ENCODE measurements at places on chromosomes 5 and 9. TPM values are rescaled to one million over a fixed set of nuclear protein-coding genes. Genes with fewer than 3 reads are reported as not detected.

Gene NEUROG1
- not detected for polyA plus RNA-seq

Gene PCDHGB7
- polyA plus RNA-seq, result 8.6 TPM

Gene SLC45A2
- 0.18 TPM for polyA plus RNA-seq

DNA sequence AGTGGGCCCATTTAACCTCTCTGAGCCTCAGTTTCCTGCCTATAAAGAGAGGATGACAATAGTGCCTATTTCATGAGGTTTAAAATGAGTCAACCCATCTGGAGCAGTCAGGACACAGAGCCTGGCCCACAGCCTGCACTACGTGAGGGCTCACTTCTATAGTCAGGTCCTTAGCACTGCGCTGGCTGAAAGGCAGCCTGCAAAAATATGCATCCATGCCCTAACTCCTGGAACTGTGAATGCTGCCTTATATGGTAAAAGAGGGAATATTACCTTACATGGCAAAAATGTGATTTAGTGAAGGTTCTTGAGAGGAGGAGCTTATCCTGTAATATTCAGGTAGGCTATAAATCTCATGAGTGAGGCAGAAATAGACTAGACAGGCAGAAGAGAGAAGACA, 98.5 kb downstream of the GABBR2 start:
- no peak for DNase-seq

DNA sequence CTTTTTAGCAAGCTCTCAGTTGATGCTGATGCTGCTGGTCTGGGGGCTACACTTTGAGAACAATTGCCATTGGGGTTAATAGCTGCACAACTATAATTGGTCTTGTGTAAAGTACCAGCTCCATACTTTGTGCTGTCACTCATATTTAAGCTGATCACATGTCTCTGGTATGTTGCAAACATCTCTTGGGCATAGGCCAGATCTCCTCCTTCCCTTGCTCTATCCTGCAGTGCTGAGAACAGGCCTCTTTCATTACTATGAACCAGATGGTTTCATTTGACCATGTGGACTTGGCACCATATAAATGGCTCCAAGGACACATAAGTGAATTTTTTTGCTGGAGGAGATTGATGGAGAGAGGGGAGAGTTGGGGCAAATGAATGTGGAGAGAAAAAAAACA, 48.4 kb downstream of the DMRT2 start:
- DNase-seq, result no peak

GRCh38 chr9:111276431-111277128, 53.4 kb downstream of the OR2K2 start:
- DNase-seq, result no peak

DNA sequence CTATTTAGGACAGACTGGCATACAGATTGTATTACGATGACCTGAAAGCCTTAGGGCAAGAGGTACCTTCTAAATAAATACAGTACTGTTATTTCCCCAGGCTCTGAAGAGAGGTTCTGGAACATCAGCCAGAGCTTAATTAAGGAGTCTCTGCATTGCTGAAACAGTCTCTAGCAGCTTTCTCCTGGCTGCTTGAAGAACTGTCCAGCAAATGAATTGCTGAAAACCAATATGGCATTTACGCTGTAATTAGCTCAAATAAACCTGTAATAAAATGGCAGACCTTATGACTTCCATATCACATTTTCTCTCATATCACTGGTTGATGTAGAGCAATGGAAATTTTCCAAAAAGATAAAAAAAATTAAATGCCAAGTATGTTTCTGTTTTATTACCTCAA, 636.3 kb downstream of the GABRG2 start:
- no peak for DNase-seq

GRCh38 chr9:130288393-130288792, 22.8 kb downstream of the HMCN2 start:
- no peak for DNase-seq

DNA sequence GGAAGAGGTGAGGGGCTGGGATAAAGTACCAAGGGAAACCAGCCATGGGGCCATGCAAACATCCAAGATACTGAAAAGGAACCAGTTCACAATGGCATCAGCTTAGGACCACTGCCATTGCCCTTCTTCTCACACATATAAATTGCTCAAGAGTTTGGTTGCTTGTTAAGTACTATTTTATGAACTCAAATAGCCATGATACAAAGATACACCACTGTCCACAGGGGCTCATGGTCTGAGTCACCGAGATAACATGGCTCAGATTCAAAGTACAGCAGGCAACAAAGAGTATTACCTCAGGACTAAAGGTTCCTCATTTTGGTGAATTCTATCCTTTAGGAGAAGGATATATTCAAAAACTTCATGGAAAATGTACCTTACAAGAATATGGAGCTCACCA, 55.6 kb downstream of the FANCC start:
- no peak for DNase-seq

- DNase-seq, result no peak
Observed at GRCh38 chr9:88874391-88874790, 116.9 kb upstream of the S1PR3 start.

DNA sequence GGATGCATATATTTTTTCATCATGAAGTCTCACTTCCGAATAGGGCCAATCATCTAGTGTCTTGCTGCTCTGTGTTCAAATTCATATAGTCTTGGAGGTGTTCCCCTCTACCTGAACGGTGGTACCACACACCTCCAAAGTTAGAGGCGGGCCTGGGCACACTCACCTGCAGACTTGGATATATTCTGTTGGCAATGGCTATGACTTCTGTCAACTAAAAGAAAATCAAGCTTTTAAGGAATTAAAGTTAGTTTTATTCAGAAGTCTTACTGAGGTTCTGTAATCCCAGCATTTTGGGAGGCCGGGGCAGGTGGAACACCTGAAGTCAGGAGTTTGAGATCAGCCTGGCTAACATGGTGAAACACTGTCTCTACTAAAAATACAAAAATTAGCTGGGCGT, 2.6 kb upstream of the NIPAL4 start:
- DNase-seq, result no peak

DNA sequence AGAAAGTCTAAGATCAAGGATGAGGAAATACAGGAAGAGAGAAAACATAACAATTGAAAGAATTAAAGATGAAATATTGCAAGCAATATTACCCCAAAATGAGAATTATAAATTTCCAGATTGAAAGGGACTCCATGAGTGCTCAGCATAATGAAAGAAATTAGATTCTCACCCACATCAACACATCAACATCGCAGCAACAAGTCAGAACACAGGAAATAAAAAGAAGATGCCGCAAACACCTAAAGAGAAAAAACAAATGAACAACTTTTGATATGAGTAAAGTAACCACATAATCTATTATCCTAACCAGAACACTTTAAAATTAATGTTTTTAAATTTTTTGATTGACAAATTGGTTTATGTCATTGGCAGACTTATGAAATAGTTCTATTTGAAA, 318.3 kb upstream of the PTGER4 start:
- no peak for DNase-seq

DNA sequence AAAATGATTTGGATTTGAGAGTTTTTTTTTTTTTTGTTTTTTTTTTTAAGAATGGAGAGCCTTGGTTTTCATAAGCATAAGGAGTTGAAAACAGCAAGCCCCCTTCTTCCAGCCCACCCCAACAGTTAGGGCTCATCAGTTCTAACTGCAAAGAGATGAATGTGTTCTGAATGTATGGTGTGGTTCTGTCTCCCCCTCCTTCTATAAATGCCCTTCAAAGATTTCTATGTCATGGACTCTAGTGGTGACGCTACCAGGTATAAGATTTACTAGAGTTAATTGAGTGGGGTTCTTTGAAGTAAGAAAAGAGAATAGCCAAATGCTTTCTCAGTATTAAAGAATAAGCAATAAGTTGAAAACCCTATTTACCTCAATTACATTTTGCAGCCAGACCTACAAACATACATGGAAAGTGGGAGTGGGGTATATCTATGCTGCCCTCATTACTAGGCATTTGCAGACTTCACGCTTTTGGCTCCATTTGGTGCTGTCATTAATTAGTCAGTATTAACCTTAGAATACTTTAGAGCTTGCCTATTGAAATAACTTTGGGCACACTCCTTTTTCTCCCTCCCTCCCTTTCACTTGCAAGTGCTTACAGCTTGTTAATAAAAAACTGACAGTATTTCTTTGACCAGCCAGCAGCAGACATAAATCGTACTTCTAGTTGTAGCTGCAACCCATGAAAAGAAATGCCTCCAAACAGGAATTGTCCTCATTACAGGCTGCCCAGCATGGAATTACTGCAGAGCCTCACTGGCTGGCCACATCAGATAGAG, 667.2 kb upstream of the ZNF608 start:
- DNase-seq, result no peak

DNA sequence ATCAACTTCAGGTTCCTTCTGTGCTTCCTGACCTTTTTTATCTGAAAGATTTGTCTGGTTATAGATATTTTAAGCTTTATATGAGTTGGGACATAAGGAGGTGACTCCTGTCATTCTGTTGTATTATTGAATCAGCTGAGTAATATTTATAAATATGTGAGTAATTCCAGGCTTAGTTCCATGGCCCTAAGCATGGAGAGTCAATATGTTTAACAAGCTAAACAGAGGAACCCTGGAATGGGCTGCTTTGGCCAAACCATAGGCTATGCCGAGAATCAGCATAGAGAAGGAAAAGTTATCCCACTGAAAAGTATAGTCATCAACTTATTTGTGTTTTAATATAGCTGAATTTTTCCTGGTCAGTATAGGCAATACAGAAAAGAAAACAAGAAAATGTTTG, 7.2 kb upstream of the EIF4EBP3 start:
- DNase-seq, result no peak

DNA sequence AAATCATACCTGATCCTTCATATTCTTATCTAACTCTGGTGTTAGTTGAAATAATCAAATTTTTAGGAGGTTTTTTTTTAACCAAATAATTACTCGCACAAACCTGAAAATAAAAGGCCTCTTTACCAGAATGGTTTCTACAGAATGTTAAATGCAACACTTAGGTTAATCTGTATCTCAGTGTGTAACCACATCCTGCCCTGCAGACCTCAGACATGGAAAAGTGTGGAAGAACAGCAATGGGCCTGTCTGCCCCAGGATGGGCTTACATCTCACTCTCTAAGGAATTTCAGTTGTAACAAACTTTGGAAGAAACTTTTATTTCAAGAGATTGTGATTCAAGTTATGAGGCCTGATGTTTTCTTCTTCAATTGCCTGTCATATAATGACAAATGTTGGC, 32.5 kb upstream of the MIER3 start:
- no peak for DNase-seq

DNA sequence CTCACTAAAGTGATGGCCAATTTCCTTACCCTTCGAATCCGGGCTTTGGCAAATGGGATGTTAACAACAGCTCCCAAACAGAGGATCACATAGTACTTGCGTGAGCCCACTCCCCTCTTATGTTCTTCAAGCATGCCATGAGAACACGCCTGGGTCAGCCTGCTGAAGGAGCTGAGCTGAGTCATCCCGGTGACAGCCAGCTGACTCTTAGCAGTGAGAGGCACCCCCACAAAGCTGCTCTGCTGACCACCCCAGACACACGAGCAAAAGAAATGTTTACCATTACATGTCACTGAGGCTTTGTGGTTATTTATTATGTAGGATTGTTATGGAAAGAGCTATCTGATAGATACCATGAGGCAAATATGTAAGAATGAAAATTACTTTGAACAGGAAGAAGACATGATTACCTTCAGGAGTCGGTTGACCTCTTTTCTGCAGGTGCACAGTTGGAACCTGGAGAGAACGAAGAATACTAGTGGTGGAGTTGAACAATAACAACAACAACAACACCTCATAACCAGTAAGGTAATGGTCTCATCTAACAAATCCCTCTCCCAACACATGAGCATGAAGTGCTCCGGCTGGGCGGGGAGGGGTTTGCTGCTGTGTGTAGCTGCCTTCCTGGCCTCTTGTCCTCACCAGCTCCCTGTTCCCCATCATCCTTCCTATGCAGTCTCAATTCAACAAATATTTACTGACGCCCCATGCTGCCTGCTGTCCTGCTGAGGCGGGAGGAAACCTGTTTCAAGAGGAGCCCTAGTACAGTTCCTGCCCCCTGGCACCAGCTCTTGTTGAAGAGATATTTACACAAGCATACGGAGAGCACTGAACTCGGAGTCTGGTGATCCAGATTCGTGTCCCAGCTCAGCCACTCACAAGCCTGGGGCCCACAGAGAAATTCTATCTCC, 69.4 kb upstream of the LHFPL2 start:
- no peak for DNase-seq

GRCh38 chr5:39757131-39757530, 332.4 kb upstream of the DAB2 start:
- no peak for DNase-seq

GRCh38 chr9:119020730-119021333, 348.4 kb downstream of the BRINP1 start:
- DNase-seq, result no peak

DNA sequence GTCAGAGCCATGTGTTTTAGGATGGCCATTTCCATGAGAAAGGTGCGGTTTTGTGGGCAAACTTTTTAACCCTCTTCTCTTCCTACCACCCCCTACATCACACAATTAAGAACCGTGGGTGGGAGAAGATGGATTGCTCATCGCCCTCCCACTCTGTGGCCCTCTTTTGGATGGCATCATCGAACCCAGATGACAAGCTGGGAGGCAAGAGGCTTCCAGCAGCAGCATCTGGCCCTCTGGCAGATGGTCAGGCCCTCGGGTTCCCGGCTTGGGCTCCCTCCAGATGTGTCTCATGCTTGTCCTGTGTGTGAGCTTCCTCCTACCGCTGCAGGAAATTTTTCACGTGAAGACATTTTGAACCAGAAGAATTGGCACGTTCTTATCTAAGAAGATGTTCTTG, 199.9 kb downstream of the EBF1 start:
- no peak for DNase-seq

DNA sequence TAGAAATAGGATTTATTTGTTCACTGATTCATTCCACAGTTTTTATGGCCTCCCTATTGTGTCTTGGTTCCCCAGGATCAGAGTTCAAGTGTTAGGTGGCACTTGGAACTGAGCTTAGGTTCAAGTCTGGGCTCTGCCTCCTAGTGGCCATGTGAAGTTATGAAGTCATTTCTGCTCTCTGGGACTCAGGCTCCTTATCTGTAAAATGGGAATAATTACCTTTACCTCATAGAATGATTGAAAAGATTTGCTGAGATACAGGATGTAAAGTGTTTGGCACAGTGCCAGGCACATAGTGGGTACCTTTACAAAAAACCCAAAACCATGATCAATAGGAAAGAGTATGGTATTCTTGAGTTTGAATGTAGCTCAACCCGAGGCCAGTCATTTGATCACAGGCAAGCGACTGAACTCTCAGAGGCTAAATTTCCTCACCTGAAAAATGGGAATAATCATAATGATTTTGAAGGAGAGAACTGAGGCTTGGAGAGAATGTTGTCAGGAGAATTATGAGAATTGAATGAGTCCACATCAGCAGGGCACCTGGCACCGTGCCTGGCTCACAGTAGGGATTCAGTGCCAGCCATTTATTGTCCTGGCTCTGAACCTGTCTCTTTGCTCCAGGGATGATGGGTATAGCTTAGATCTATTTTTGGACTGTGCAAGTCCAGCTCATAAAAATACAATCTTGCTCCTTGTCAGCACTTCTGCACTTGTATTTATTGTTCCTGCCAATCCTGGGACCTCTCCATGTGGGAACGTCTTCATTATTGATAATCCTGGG, 10.8 kb downstream of the NSG2 start:
- DNase-seq, result no peak

DNA sequence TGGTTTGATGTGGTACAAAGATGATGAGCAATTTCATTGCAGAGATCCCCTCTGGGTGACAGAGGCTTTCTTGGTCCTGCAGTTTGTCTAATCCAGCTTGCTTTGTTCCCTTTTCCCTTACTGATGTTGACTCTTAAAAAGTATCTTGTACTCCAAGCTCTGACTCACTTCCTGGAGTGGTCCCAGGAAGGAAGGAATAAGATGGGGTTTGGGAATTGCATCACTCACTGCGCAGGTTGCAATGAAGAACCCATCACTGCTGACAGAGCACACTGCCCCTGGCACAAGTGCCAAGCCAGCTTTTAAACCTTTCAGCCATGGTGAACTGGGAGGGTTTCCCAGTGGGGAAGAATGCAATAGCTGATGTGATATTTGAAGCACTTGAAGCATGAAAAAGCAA, 662.2 kb upstream of the CTNND2 start:
- no peak for DNase-seq

All from muscle of arm (tissue), 14 donors.